ENCODE measurements at places on chromosomes 5 and 9.

- no peak for DNase-seq
Observed at GRCh38 chr5:133605323-133605722, 7.0 kb downstream of the FSTL4 start.

- no peak for DNase-seq
Observed at GRCh38 chr9:126979461-126979860, 64.9 kb downstream of the RALGPS1 start.

DNA sequence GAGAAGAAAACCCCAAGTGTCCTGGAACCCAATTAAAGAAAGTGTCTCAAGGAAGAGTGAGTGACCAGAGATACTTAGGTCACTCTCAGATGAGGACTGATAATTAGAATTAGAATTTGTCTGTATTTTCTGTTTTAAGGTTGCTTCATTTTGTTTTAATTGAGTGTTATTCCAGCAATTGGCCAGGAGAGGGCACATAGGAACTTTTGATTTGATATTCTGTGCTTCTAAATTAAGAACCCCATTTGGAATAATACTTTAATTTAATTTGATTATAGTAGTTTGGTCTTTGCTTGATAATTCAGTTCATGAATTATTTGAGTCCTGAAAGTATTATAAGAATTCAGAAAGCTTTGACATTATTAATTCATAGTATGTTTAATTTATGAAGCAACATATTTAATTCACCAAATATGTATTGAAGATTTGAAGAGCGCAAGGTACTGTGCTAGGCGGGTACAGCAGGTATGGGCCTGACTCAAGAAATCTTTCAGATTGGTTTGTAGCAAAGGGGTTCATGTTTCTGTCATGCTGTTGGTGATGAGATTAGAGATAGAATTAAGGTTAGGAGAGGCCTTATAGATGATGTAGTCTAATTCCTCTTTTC lies 4.9 kb downstream of the MRPL22 start:
- no peak for DNase-seq

DNA sequence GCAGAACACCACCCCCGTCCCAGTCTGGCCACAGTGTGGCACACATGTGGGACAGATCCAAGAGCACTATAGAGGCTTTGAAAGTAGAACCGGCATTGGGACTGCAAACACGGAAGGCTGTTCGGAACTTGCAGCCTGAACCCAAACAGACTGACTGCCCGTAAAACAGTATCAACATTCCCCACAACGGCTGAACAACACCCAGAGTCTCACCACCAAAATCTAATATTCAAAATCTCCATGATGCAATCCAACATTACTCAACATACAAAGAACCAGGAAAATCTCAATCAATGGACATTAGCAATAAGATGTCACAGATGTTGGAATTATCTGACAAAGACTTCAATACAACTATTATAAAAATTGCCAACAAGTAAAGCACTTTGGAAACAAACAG lies 82.3 kb downstream of the ROR2 start:
- no peak for DNase-seq

DNA sequence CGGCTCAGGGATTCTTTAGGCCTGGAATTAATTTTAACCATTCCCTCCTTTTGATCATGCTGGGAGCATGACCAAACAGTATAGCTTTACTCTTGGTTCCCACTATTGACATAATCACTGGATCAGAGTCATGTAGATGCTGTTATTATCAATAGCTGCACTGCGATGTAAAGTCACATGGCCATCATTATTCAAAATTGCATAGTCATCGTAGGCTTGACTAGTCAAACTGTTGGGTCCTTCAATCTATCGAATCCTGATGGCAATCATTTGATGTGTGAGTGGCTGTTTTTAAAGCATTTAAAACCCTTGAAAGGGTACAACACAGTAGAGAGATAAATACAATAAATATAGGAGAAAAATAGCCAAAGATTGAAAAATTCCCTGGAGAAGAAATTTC lies 1194.1 kb downstream of the EFNA5 start:
- no peak for DNase-seq

DNA sequence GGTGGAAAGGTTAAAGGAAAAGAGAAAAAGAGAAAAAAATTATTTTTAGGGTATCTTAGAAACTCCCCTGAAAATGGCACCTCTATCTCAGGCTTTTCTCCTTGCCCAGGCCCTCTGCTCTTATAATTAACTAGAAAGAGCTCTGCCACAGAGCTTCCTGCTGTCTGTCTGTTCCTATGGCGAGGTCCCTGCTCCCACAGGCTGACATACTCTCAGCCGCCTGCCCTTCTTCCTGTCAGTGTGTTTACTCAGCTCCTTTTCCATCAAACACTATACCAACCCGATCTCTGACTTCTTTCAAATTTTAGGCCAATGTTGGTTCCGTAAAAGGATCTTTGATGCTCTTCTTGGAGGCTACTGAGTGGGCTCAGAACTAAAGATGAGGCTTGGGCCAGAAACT lies 482.6 kb downstream of the DMAC1 start:
- no peak for DNase-seq

GRCh38 chr9:26523577-26523976 lies 369.0 kb downstream of the CAAP1 start:
- no peak for DNase-seq

DNA sequence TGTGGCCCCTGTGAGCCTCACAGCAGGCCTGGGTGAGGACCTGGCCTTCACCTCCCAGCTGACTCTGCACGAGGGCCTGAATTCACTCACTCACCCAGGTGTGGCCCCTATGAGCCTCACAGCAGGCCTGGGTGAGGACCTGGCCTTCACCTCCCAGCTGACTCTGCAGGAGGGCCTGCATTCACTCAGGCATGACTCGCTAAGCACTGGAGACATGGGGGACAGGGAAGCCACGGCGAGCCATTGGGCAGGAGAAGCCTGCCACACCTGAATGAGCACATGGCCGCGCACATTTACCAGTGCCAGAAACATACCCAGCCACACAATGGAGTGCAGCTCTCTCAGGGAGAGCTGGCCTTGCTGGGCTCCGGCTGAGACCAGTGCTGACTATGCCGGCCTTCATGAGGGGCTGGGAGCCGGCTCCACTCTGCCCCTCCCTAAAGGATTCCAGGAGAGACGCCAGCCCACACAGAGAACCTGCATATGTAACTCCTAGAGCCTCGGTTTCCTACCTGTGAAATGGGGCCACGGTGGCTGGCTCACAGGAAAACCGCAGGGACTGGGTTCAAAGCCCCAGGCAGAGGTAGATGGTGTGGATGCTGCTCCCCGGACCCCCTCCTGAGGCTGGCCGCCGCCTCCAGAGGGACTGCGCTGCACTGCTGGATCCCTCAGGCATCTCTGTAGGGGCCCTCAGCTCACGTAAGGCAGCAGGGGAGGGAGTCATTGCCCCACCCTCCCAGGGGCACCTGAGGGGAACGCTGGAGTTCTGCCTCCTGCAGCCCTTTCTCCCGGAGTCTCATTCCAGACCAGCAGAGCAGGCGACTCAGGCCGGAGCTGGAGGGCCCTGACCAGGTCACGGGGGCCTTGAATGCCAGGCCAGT lies 7.2 kb downstream of the ADAMTS2 start:
- no peak for DNase-seq

Measured in T-helper 17 cell (primary cell).